ENCODE measurements at places on chromosomes 16 and 17.
A peak's percentile ranks its signal among the peaks of the same experiment; 100 is the strongest.

GRCh38 chr17:70121126-70121525 lies 46.1 kb downstream of the KCNJ16 start:
- no peak for DNase-seq

- DNase-seq, result peak; percentile 24
Observed at GRCh38 chr16:47045023-47045422, 71.5 kb upstream of the DNAJA2 start.

GRCh38 chr17:43456661-43457361 lies 27.0 kb upstream of the DHX8 start:
- peak; percentile 26 for DNase-seq

GRCh38 chr17:81713556-81714411 lies 1.7 kb downstream of the SLC25A10 start:
- no peak for DNase-seq

DNA sequence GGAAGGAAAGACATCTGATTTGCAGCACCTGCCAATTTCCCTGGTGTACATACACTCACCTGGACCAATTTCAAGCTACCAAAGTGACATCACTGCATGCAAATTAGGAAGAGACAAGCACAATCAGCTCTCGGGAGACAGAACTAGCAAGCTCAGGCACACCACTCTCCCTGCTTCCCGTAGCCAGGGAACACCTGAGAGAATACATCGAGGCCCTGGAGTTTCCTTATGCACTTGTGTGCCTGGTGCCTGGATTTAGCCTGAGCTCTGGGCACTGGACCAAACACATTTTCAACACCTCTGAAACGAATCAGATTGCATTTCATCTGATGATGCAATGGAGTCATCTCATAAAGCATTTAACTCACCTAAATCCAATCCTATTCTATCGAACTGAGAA lies 110.5 kb downstream of the HS3ST2 start:
- no peak for DNase-seq

DNA sequence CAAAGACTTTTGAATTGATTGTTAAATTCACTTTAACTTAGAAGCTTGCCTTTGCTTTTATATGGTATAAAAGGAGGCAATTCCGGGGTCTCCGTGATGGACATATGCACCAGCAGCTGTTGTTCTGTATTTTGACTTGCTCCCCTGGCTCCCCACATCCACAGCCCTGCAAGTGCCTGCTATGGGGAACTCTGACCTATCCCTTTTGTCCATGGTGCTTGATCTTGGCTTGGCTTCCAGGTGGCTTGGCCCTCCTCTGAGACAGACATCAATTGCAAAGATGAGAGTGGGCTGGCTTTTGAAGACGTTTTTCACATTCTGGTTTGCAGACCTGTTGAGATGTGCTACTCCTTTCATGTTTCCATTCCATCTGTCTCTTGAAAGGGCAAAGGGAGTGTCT lies 26.9 kb downstream of the TOM1L1 start:
- no peak for DNase-seq

DNA sequence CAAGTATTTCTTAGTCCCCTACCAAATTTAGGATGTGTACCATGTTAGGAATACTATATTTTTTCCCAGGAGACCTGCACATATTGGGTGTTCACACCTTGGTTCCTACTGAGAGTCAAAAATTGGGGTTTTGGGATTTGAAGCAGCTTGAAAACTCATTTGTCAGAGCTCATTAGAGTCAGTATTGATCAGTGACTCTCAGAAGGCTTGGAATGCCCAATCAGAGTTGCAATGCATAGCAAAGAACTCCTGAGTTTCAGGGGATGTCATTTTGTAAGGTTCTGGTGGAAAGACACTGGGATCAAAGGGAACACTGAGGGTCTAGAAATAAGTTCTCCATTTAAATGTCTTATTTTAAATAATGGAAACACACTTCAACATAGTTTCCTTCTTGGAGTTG lies 5.1 kb downstream of the HLF start:
- no peak for DNase-seq

DNA sequence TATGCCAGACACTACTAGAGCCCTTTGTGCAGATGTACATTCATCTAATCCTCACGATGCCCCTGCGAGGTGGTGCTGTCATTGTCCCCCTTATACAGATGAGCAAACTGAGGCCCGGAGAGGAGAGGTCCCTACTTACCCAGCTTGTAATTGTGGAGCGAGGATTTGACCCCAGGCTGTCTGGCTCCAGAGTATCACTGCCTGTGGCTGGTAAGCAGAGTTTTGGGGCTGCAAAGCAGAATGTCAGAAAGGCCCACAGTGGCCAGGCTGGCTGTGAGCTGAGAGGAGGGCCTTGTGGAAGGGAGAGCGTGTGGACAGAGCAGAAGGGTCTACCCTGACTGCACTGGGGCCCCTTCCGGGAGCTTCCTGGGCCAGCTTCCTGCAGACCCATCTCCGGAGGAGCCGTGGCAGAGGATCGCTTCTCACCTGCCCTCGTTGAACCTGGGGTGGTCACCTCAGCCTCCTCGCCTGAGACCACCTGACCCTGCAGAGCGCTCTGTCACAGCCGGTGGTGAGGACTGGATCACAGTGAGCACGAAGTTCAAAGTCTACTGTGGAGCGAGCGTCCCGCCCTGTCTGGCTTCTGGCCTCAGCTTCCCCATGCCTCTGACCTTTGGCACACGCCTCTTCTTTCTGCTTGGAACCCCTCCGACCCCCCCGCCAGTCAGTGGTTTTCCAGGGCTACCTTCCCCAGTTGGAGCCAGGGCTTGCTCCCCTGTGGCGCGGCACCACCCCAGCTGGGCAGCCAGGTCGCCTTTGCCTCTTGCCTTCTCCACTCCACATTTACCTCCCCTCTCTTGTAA lies 12.1 kb downstream of the CMIP start:
- no peak for DNase-seq

DNA sequence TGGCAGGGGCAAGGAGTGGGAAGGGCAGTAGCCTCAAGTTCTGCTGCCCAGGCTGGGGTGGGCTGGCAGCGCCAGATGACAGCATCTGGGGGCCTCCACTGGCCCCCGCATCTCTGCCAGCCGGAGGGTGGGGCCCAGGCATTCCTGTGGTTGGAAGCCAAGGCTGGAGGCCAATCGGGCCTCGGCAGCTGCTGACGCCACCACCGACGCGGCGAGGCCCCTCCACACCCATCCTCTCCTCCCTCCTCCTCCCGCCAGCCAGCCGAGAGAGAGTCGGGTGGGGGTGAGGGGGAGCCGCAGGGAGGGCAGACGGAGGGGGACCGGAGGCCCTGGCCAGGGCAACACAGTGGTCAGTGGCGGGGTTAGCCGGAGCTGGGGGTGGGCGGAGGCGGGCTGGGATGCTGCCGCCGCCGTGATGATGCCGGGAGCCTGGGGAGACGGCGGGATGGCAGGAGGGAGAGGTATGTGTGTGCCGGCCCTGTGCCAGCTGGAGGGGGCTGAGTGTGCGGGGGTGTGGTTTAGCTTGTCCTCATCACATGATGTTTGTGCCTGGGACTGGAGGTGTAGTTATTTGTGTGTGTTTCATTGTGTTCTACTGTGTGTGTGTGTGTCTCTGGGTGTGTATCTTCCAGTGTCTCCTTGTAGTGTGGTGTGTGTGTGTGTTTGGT lies 36.6 kb downstream of the ARHGAP23 start:
- no peak for DNase-seq

DNA sequence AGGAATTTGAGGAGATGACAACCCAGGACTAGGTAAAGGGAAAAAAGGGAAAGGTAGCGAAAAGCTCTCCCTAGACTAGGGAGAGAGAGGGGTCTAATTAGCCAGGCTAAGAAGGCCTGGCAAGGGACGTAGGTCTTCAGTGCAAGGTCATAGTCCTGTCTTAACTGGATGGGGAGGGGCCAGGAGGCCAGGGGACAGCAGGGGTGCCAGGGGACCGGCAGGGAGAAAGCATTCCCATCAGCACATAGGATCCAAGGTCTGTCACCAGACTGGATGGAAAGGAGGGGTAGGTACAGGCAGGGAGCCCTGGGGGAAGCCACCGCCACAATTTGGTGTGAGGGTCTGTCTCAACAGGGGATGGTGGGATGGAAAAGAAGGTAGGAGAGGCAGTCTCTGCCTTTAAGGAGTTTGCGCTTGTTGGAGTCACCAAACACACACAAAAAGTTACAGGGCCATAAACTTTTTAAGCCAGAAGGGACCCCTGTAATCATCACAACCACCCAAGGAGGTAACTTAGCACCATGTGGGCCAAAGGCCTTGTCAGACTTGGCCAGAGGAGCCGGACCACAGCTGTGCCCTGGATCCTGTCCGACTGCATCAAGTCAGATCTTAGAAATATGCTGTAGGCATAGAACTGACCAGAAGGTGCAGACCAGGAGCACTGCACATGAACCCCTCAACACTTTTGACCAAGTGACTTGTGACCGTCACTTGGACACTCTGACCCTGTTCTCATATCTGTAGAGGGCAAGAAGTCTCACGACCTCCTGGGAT lies 10.0 kb downstream of the AXIN2 start:
- DNase-seq, result no peak
